ENCODE measurements at places on chromosomes 5 and 9.
A peak's percentile ranks its signal among the peaks of the same experiment; 100 is the strongest.

GRCh38 chr5:60823574-60823973, 20.5 kb downstream of the ELOVL7 start:
- no peak for DNase-seq

DNA sequence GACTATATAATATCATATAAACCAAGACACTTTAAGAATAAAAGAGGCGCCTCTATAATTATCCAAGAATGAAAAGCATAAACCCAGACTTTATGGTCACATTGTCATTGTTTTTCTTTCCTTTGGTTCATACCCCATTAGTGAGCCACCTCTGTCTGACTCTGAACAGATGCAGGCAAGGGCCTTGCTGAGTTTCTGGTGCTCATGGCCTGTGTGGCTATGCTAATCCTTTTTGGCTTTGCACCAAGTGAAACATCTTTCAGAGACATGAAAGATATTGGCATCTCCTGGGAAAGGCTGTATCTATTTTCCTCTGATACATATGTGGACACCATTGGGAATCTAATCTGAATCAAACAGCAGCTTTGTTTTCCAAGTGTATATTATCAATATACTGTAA, 222.5 kb downstream of the CHSY3 start:
- no peak for DNase-seq

GRCh38 chr9:117116084-117116483, 298.8 kb downstream of the ASTN2 start:
- DNase-seq: no peak

- DNase-seq: no peak
Measured at GRCh38 chr5:175738602-175739133, 80.8 kb downstream of the HRH2 start.

GRCh38 chr9:86022687-86023266, 76.6 kb downstream of the GOLM1 start:
- no peak for DNase-seq

DNA sequence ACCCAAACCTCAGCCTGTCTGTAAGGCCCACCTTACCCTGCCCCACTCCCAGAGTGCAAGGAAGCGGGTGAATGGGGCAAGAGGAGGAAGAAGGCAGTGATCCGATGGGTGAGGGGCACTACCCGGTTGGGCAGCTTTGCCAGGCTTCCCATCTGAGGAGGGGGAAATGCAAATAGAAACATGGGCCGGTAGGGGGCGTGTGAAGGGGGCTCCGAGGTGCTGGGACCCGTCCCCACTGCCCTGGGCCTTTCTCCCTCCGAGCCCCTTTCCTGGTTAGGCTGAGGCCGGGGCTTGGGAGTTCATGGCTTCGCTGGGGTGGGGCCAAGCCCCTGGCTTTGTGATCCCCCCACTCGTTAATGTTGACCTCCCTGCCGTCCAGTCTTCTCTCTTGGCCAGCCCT, 23.6 kb upstream of the MYORG start:
- DNase-seq: no peak

DNA sequence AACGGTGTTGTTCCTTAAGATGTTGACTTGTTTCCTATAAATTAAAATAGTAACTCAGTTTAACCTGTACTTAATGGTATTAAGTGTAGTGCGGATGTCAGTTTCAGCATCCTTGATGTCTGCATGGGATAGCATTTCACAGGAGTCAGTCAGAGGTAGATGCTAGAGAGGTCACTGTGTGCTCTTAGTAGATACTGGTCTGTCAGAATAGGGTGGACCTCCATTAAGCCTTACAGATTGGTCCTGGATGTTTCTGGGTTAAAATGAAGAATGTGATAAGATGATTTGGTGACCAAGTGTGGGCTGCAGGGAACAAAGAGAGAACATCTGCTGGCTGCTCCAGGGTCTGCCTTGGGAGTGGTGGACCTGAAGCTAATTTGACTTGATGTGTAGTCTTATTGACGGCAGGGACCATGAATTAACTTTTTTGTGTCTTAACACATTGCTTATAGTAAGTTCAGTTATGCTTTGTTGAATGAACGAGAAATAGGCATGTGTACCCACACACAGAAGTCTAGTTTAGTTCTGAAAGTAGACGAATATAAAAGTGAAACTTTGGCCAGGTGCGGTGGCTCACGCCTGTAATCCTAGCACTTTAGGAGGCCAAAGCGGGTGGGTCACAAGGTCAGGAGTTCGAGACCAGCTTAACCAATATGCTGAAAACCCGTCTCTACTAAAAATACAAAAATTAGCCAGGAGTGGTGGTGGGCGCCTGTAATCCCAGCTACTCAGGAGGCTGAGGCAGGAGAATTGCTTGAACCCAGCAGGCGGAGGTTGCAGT, 12.5 kb downstream of the RAB24 start:
- no peak for DNase-seq

DNA sequence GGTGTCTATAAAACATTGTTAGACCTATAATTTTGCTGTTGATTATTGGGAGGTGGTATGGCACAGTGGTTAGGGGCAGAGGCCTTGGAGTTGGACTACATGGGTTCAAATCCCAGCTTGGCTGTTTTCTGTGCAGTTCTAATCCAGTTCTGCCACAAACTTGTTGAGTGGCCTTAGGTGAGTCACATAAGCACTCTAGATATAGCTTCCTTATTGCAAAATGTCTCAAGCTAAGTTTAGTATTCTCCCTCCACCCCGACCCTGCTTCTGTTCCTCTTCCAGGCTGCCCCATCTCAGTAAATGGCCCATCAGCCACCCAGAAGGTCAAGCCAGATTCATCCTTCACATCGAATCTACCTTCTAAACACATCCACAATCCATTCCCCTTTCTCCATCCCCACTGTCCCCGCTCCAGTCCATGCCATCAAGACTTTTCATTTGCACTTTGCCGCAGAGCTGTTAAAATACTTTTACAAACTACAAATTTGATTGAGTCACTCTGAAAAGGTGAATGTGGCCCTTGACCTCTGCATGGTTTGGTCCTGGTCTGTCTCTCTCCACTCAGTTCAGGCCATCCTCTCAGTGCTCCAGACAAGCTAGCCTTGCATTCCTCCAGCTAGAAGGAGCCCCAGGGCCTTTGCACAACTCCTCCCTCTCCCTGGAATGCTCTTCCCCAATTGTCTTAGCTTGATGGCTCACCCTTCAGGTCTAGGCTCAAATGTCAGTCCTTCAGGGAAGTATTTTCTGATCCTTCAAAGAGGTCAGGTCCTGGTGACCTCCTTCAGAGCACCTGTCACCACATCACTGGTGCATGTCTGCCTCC, 10.0 kb upstream of the HDHD3 start:
- DNase-seq: peak; percentile 60

GRCh38 chr5:157266286-157267007, 524 bp downstream of the CYFIP2 start:
- DNase-seq: no peak

- DNase-seq: no peak
Measured at GRCh38 chr5:179122411-179123108, 62.4 kb downstream of the ZNF354C start.

DNA sequence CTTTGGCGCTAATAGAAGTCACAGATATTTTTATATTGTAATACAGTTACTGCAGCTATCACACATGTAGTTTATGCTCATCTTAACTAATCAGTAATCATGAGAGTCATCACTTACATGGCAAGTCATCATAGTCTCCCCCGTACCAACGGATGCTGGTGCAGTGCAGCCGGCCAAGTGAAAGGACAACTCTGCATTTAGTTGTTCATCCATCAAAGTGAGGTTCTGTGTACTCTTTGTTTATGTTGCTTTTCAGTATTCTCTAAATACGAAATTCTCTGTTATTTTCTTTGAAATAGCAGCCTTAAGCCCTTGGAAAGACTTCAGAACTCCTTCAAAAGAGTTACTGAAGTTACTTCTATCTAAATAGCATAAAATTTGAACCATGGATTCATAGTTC, 216.7 kb downstream of the CCDC171 start:
- no peak for DNase-seq

DNA sequence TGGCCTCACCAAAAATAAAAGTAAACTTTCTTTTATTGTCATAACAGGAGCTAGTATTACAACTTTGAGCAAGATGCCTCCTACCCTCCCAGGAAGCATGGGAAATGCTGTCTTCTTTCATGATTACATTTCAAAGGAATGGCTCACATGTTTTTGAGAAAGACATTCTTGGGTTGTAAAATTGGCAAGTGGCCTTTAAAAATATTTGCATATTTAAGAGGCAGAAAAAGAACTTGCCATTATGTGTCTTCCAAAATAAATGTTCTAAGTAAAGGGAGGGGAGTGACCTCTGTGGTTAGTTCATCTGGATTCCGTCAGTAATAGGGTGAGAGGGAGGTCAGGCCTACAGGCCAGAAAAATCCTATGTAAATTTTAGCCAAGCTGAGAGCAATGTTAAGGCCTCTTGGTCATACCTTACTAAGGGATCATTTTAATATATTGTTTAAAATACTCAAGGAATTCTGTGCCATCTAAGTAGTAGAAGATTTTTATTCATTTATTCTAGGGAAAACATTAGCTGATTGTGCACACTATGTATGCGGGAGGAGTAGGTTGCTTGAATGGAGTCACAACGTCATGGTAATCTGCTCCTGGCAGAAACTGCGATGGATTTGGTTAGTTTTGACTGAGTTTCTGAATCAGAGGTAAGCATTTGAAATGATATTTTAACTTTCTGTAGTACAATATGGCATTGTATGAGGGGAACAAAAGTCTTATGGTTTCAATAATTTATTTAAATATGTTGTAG, 1485.7 kb upstream of the CDH9 start:
- DNase-seq: peak; percentile 69

DNA sequence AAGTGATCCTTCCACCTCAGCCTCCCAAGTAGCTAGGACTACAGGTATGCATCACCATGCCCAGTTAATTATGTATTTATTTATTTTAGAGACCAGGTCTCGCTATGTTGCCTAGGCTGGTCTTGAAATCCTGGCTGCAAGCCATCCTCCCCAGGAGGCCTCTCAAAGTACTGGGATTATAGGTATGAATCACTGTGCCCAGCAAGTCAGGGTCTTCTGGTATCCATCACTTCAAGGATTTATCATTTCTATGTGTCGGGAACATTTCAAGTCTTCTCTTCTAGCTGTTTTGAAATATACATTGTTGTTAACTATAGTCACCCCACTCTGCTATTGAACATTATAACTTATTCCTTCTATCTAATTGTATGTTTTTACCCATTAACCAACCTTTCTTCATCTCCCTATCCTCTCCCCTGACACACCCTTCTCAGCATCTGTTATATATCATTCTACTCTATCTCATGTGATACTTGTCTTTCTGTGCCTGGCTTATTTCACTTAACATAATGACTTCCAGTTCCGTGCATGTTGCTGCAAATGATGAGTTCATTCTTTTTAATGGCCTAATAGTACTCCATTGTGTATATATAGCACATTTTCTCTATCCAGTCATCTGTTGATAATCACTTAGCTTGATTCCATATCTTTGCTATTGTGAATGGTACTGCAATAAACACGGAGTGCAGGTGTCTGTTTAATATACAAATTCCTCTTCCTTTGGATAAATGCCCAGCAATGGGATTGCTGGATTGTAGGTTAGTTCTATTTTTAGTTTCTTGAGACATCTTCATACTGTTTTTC, 26.4 kb downstream of the UTP15 start:
- DNase-seq: peak; percentile 59

- no peak for DNase-seq
Measured at GRCh38 chr5:137708796-137709559, 26.9 kb downstream of the KLHL3 start.

- no peak for DNase-seq
Measured at GRCh38 chr5:150353032-150353675, 4.3 kb upstream of the TCOF1 start.

DNA sequence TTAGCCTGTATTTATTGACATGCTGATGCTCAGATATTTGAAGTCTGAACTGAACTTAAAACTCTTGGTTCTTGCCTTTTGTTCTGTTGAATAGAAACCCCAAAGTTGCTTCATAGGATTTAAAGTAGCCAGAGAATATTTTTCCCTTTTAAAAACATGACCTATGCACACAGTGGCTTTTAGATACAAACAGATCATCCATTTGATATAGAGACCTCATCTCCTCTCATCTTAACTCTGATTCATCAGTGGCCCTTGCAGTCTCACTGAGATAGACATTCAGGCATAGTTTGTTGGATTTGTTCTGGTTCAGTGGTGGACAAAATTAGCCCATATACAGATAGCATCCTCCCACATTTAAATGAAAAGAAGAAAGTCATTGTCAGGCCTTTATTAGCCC, 43.5 kb upstream of the PJA2 start:
- no peak for DNase-seq

DNA sequence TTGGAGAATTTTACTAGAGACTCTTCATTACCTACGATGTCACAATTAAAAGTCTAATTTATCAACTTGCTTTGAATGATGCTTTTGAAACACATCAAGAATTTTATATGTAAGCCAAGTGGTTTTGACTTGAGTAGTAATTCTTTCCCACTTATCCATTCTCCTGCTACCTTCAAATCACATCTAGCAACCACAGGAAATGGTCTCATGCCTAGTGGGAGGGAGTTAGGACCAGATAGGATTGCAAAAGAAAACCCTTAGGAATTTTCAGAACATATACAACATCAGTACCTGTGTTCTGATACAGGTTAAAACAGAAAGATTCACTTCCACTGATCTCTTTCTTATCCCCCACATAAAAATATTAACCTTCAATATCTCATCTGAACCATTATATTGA, 260.4 kb downstream of the CWC27 start:
- no peak for DNase-seq

DNA sequence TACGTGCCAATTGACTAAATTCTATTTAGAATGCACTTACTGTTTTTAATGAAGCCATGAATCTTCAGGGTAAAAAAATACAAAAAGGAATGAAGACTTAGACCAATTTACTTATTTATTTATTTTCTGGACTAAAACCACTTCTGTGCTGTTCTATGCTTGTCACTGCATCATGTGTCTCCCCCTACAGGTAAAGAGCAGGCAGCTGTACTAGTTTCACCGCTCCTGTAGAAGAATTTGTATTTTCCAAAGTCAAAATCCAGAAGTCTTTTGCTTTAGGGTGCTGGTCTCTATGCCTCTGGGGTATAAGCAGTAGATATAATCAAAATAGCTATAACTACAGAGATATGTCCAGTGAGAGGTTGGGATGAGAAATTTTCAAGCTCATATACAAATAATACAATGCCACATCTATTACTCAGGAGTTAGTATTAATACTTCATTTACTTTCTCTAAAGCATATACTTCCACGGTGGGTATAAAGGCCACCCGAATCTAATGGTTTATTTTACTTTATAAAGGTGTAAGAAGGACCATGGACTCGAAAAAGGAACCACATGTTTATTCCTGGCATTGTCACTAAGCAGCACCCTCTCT, 591.5 kb downstream of the RAB3C start:
- DNase-seq: peak; percentile 75

GRCh38 chr5:126801174-126801991, 24.4 kb downstream of the LMNB1 start:
- DNase-seq: no peak

DNA sequence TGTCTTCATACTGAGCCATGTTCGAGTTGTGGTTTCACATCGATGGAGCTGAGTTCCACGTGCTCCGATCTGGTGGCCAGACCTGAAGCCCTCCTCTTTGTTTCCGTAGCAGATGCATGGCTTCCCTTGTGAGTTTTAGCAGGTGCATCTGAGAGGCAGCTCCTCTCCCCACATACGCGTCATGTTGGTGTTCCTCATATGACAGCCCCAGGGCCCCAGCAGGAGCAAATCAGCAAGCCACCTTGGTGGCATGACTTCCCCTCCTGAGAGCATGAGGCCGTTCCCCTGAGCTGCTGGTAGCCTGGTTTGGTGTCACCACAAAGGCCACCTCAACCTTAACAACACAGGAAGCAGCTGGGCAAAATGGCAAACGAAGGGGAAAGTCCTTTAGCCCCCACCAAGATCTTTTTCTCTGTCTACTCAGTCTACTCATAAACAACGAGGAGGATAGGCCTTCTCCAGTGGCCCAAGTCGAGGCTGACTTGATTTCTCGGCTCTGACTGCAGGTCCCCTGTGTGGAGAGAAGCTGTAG, 5.9 kb downstream of the CYFIP2 start:
- DNase-seq: no peak

Measured in epithelial cell of esophagus (primary cell).